GM13977 (cell line): ENCODE measurements at places on chromosomes 1 and 21.
A peak's percentile ranks its signal among the peaks of the same experiment; 100 is the strongest.

- DNase-seq, result no peak
Measured at GRCh38 chr1:166166329-166166697, 488 bp downstream of the FAM78B start.

GRCh38 chr1:181990728-181991127 is 70.8 kb downstream of the ZNF648 start:
- no peak for DNase-seq

DNA sequence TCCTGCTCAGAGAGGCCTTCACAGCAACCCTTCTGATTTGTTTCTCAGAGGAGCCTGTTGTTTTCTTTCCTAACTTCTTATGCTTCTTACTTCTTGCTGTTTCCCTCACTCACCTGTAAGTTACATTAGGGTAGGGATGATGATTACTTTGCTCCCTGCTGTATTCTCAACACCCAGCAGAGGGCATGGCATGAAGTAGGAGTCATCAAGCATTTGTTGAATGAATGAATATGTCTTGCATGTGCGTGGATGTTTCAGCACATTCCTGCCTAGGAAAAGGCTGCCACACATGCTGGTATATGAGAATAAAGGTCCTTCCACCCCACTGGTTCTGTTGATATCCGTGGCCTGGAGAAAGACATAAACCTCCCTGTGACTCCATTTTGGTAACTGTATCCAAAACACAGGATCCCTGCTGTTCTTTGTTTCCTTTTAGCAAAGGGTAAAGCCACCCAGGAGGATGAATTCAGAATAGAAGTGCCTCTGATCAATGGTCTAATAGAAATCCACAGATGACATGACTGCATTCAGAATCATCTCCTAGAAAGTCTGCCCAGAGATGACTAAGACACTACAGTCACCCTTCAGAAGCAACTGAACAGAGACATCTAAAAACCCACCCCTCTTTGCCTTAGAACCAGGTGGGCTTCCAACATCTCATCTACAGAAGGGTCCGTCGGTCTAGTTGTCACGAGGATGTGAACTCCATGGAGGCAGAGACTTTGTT is 168.8 kb downstream of the ZSCAN20 start:
- DNase-seq, result no peak

DNA sequence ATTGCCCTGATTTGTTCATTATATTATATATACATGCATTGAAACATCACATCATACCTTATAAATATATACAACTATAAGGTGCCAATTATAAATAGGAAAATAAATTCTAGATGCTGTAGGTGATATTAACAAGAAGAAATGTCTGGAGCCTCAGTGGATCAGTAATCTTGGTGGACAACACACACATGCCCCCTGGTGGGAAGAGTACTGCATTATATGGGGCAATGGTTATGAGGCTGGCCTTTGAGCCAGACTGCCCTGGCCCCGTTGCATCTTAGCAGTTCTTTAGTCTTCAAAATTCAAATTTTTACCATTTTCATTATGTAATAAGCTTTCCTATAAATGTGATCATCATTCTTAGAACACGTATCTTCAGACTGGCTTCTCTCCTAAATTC is 335.0 kb upstream of the GREM2 start:
- DNase-seq, result peak; percentile 31

- no peak for DNase-seq
Measured at GRCh38 chr1:238999944-239000343, 386.4 kb upstream of the CHRM3 start.

GRCh38 chr1:25168193-25169071 is 63.9 kb downstream of the SYF2 start:
- no peak for DNase-seq

DNA sequence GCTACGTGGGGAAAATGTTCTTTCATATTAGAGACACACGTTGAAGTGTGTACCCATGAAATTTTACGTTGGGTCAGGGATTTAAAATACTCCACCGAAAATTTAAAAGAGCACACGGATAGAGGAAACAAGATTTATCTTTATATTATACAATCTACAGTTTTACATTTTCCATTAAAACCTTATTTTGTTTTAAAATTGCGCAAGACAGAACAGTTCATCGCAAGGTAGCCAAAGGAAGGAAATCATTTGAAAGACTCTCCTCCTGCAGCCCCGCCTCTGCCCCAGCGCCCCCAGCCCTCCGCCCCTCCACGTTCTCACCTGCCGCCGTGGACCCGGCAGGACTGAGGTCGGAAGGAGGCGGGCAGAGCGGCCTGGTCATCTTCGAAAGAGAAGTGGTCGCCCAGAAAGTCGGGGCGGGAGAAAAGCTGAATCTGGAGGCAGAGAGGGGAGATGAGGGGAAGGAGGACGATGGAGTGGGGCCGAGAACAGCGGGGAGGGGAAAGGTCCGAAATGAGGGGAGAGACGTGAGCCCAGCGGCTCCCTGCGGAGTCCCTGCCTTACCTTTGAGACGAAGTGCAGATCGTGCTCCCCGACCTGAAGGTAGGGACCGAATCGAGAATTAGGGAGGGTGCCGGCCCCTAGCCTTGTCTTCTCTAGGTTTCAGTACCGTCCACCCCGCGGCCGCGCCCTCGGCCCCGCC is 18.0 kb downstream of the CRYBG2 start:
- no peak for DNase-seq

- DNase-seq, result no peak
Measured at GRCh38 chr1:161073474-161074121, 3.9 kb upstream of the ARHGAP30 start.

- no peak for DNase-seq
Measured at GRCh38 chr1:2502661-2503553, 23.5 kb downstream of the PANK4 start.

GRCh38 chr1:177413982-177414596 is 243.3 kb downstream of the BRINP2 start:
- no peak for DNase-seq

DNA sequence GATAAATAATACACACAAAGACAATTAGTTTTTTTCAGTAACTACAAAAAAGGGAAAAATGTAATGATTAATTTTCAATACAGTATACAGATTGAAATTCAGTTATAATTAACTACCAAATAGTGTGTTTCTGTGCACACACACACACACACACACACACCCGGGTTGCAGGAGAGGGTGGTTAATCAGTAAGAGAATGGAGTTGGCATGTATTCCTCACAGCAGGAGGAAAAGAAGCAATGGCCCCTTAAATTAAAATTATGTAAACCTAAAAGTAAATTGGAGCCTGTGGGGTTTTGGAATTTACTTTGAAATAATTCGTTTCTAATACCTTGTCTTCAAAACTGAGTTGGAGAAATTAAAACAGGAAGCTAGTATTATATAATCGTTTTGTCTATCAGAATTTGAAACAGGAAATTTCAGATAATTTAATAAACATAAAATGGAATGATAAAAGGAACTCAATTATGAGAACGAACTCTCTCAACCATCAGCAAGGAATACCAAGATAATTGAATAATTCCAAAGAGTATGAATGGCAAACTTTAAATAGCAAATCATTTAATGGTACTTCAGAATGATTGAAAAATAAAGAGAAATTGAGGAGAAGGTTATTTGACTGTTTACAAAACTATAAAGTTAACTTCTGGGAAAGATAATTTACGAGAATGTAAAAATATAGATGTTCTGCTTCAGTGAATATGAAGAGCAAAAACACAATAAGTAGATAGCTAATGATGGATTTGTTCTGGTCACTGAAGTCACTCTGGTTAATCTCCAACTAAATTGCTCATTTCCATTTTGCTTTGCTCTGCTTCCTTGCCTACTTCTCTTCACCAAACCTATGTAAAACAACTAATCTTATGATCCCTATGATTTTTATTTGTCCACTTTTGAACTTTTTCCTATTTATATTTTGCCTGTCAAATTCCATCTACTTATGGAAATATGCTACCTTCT is 547.9 kb upstream of the ZP4 start:
- no peak for DNase-seq

DNA sequence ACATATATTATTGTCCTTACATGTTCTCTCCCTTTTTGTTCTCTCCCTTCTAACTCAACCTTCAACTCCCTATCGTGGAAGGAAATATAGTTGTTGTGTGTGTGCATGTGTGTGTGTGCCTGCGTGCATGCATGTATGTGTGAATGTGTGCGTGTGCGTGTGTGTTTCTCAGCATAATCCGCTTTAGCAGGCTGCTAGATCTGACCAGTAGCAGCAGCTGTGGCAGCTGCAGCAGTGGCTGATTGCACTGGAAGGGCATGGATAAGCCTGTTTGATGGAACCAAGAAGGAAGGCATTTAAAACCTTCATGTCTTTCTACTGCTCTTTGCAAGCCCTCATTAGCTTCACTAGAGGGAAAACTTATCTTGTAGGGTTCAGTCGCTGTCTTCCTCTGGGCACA is 65.6 kb upstream of the IRF2BP2 start:
- DNase-seq, result no peak

- peak; percentile 81 for DNase-seq
Measured at GRCh38 chr1:32892368-32893197, 6.3 kb downstream of the HPCA start.

DNA sequence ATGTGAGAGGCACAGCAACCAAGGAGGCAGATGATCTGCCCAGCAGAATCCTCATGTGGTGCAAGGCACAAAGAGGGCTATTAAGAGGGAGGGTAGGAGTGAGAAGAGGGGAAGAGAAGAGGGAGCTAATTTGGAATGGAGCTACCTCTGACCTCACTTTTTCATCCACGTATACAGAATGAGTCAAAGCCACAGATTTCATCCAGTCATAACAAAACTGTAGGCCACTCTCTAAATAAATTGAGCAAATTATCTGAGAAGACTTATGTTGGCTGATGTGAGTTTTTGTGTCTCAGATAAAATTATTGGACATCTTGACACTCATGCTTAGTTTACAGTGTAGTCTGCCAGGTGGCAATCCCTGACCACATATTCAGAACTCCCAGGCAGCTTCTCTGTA is 325.6 kb downstream of the TTLL7 start:
- peak; percentile 16 for DNase-seq

- DNase-seq, result no peak
Measured at GRCh38 chr1:112672009-112672408, 2.5 kb upstream of the MOV10 start.

DNA sequence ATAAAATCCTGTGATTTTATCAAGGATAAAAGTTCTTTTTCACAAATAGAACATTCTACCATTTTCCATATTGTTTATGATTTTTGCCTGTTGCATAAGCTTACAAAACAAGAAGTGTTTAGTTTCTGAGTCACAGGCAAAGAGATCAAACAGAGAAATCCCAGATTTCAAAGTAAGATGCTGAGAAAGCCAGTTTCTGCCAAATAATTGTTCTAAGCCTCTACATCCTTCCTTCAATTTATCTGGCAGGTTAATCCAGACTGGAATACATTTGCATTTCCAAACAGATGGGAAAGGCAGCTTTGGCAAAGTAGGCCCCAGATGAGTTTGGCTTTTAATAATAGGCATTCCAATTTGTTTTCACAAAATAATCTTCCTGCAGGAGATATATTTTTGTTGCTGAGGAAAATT is 2.5 kb downstream of the SLC1A7 start:
- DNase-seq, result no peak

DNA sequence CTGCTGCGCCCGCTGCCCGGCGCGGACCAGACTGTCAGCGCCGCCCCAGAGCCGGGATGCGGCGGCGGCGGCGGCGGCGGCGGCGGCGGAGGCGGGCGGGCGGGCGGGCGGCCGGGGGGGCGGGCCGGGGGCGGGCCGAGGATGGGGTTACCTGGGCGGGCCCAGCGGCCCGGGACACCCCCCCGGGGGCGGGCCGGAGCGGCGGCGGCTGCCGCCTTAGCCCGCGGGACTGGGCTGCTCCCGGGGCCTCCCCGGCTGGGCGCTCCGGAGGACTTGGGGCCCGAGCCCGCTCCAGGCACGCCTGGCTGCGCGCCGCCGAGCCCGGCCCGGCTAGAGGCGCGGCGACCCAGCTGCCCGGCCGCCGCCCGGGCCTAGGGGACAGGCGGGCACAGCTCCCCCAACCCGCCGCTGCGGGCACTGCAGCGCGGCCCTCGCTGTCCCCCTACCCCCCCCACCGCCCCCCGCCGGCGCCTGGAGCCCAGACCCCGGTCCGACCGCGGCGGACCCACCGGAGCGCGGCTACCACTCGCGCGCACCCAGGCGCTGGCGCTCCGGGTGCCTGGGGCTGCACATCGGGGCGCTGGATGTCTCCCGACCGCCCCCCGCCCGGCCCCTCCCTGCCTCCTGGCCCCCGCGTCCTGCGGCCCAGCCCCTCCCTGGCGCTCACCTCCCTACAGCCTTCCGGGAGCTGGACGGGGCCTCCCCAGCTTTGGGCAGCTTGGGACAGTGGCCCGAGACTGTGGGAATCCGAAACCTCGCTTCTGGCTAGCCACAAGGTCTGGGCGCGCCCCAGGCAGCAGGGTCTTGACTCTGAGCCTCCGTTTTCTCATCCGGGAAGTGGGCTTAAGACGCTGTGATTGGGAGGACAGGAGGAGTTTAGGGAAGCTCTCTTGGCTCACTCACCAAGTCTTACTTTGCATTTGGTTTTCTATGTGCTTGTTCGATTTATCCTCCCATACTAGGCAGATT is at the start of gene WNT4:
Gene WNT4 (minus strand): TSS at position 33 of the 969 bp plus-strand sequence. CDS start 175 bp downstream, outside the sequence.
- peak; percentile 92 for DNase-seq

- DNase-seq, result no peak
Measured at GRCh38 chr1:204331847-204332487, 27.8 kb downstream of the PLEKHA6 start.

- DNase-seq, result no peak
Measured at GRCh38 chr1:46790446-46791101, 8.3 kb upstream of the CYP4B1 start.

DNA sequence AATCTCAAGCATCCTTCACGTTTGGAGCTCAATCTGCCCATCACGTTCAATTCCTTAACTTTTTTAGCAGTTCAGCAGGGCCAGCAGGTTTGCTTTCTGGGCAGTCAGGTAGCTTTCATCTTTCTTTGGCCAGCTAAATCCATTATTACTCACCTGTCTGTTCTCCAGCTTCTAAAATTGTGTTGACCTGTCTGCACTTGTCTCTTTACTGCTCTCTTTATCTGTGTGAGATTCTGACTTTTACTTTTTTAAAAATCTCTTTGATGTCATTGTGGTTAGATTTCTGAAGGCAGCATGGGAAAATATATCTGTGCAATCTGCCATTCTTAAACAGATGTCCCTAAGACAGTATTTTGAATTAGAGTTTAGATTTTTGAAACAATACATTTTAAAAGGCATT is 24.9 kb upstream of the CYYR1 start:
- no peak for DNase-seq

DNA sequence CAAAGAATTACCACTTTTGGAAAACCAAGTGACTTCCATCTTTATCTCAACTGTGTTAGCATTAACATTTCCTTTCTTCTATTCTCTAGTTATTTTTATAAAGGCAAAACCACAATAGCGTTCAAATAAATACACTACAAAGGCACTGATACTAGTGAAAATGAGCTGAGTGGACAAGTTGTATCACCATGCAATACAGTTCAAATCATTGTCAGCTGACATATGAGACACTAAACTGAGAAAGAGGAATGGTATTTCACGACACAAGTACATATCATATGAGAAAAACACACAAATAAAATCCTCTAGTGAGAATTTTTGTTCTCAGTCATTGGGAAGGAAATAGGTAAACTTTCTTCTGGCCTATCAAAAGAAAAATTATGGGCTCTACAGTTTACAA is 26.2 kb downstream of the ENAH start:
- no peak for DNase-seq

GRCh38 chr21:31524140-31524539 is 135.4 kb upstream of the SOD1 start:
- DNase-seq, result no peak

- no peak for DNase-seq
Measured at GRCh38 chr21:35593000-35593502, 467.3 kb downstream of the SETD4 start.
